ENCODE measurements at places on chromosomes 2 and 18.

DNA sequence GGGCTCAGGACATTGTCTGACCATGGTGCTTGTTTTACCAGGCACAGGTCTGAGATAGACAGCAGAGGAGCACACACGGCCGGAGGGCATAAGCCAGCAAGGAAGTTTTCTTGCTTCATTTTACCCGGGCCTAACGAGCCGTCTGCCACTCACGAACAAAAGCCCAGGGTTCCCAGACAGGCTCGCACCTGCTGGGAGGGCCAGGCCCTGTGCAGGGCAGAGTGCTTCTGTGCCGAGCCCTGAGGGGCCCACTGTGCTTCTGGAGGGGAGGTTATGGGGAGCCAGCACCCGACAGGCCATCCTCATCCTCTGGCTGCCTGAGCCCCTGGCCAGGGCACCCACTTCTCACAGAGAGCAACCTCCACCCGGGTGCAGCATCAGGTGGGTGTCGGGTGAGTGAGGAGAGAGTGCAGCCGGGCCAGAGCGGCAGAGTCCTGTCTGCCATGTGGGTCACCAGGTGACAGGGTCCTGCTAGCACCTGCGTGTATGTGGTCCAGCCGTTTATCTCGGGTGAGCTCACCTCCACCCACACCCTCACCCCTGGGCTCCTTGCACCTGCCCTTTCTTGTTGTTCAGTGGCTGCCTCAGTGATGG lies 297.9 kb downstream of the NDUFA10 start:
- no peak for DNase-seq

DNA sequence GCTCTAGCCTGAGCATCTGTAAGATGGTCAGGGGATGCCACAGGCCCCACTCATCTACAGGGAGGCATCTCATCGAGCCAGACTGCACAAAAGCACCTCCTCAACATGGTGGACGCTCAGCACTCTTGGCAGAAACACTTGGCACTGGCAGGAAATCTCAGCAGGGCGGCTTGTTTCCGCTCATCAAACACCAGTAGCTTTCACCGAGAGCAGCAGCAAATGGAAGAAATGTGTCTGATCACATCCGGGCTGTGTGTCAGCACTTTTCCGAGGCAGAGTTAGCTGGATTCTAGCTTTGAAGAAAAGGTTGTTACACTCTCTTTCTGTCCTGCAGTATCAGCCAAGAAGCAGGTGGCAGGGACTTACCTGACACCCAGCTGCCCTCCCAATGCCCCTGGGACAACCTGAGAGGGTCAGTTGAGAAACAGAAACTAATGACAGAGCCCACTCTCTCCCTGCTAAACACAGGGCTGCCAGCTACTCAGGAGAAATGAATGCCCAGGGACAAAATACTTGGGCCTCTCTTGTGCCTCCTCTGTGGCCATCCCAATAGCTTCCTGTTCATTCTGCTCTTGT lies 68.9 kb upstream of the FZD7 start:
- no peak for DNase-seq

DNA sequence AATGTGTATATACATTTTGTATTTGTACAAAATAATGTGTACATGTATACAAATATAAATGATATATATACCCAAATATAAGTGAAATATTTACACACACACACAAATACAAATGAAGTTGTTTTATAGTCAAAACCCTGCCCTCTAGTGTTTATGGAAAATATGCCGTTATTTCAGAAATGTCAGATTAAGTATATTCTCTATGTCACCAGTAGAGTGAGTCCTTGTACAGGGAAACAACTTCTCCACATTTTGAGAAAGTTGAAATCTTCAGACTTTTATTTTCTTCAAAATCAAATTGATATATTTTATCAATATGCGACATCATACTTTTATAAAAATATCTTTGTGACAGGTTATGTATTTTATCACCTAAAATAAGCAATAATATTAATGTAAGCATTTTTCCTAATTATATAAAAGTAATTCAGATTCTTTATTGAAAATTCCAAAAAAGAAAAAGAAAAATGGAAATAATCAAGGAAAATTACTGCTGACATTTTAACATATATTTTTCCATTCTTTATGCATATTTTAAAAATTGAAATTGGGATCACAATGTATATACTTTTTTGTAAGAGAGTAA lies 22.4 kb downstream of the ARL6IP6 start:
- DNase-seq, result no peak

DNA sequence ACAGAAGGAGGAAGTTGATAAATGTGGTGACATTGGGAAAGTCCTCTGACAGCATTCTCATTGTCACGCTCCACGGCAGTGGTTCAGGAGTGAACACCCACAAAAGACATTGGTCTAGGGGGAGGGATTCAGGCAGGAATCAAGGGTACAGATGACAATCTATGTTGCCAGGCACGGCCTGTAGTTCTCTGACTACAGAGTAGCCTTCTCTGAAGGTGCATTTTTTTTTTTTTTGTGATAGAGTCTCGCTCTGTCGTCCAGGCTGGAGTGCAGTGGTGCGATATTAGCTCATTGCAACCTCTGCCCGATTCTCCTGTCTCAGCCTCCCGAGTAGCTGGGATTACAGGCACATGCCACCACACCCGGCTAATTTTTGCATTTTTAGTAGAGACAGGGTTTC lies 7.4 kb upstream of the MOB1A start:
- DNase-seq, result no peak

GRCh38 chr2:220147161-220148038 lies 520.0 kb downstream of the SLC4A3 start:
- no peak for DNase-seq

GRCh38 chr2:127143841-127144782 lies 37.2 kb upstream of the BIN1 start:
- DNase-seq, result peak; percentile 44

- no peak for DNase-seq
These were observed 966.7 kb upstream of the NXPH2 start for GRCh38 chr2:139746901-139747300.

DNA sequence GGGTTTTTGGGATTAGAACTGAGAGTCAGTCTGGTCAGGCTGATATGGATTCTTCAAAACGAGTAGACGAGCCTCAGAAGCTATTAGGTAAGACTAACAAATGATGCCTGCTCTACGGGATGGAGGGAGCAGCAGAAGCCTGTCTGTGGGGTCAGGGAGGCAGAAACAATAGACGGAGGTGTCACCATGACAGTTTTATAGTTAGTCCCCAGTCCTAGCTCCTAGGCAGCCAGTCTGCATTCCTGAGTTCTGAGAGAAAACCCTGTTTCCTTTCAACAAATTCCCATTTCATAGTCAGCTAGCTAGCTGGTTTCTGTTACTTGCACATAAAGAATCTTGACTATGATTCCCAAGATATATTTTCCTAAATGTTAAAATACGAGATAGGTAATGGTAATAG lies 542.1 kb downstream of the PID1 start:
- no peak for DNase-seq

GRCh38 chr18:40035966-40036365 lies 1919.1 kb upstream of the PIK3C3 start:
- no peak for DNase-seq

GRCh38 chr18:13328213-13328612 lies 109.7 kb downstream of the LDLRAD4 start:
- DNase-seq, result no peak

GRCh38 chr18:46733872-46734271 lies 23.0 kb downstream of the ST8SIA5 start:
- DNase-seq, result no peak

DNA sequence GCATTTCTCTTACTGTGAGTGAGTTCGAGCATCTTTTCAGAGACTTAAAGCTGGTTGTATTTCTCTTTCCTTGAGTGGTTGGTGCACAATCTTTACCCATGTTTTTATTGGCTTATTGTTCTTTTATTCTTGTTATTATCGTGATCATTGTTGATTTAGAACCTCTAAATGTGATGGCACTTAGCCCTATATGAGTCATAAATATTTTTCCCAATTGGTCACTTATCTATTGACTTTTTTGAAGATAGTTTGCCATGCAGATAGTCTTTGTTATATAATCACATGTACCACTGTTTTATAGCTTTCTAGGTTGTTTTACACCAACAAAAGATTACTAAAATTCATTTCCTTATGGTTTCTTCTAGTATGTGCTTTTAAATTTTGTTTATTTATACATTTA lies 141.6 kb upstream of the MSH6 start:
- DNase-seq, result no peak

DNA sequence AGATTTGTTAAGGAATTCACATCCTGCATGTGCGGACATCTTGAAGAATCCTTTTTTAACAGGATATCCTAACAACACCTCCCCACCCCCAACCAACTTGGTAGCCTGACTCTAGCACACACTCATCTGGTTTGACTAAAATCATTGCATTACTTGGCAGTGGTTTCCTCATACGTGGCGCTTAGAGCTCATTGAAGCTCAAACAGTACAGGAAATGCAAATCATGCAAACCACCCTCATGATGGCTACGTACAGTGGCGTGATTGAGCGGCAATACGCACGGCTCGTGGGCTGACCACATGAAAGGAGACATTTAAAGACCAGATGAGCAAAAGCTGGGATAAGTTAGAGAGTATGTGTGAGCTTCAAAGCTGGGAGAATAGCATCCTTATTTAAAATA lies 336.2 kb downstream of the ZEB2 start:
- DNase-seq, result no peak

DNA sequence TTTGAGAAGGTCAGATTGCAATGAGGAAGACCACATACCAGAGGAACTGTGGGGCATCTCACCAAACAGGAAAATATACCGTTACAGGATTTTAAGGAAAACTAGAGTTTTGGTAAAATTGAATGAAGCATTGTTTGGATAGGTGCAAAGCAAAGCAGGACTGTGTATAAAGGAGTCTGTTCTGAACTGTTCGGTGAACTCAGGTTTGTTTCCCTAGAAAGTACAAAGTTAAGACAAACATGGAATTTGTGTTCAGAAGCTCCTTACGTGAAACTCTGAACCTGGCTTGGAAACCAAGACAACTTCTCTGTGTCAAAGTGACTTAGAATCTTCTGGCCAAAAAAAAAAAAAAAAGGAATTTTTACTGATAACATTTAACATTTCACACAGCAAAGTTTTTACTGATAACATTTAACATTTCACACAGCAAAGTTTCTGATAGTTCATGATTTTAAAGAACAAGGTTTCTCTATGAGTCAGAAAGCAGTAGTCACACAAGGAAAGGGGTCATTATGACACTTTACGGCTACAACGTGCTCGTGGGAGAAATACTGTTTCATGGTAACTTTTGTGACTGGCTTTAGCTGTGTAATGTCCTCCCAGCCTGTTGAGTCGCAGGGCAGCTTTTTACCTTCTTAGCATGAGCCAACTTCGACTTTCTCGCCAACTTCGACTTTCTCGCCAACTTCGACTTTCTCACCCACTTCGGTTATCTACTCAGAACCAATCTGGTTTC lies 21.2 kb upstream of the TET3 start:
- no peak for DNase-seq

DNA sequence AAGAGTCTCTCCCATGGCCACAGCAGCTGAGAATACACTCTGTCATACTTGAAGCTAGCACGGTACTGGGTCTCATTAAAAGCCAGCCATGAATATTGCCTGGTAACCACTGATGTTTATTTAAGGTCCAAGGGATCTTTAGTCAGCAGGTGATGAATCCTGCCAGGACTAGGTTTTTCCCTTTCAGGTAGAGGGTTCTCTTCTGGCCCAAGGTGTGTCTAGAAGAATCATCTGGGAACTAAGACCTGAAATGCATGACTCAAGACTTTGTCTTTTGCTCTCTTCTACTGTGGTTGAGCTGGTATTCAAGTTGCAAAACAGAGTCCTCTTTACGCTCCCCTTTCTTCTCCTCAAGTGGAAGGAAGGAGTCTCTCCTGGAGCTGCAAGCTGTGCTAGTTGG lies 400.5 kb upstream of the FSIP2 start:
- DNase-seq, result no peak

GRCh38 chr2:232184346-232184745 lies 194.2 kb upstream of the ALPP start:
- no peak for DNase-seq

GRCh38 chr2:204686406-204686805 lies 141.1 kb downstream of the PARD3B start:
- no peak for DNase-seq

GRCh38 chr18:9914334-9914583 lies 443 bp downstream of the VAPA start:
- no peak for DNase-seq

- peak; percentile 15 for DNase-seq
These were observed 308.7 kb downstream of the CNTNAP5 start for GRCh38 chr2:124333784-124334183.

- DNase-seq, result no peak
These were observed 118.3 kb downstream of the SH3RF3 start for GRCh38 chr2:109247340-109247739.

DNA sequence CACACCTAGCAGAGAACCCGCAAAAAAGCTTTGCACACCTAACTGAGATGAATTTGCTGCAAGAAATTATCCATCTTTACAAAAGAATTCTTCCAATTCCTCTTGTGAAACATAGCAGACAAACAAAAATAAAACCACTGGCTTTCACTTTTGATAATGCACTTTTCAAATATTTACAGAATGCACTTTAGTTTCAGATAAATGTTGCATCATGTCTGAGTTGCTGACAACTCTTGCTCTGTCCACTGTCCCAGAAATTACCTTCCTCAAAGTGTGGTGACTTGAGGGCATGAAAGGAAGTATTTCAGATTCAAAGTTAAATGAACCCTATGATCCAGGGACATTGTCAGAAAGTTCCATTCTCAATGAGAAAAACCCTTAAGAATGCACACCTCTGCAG lies 256.2 kb upstream of the PARD3B start:
- no peak for DNase-seq

GRCh38 chr2:147365622-147366021 lies 479.2 kb upstream of the ACVR2A start:
- no peak for DNase-seq

DNA sequence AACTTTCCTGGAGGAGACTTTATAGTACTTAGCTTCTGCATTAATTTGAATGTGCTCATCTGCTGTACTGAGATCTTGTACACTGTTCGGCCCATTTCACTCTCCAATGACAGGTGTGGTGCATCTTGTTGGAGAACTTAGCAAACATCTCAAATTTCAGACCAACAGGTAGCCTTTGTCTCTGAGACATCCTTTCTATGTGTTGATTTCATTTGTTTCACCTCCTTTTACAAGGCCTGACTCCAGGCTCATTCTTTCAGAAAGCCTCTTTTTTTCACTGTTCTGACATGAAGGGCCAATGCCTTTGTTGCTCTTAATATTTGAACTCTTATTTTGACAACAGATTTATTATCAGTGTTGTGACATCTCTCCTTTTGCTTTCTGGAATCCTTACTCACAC lies 271.8 kb upstream of the FANCL start:
- DNase-seq, result no peak

DNA sequence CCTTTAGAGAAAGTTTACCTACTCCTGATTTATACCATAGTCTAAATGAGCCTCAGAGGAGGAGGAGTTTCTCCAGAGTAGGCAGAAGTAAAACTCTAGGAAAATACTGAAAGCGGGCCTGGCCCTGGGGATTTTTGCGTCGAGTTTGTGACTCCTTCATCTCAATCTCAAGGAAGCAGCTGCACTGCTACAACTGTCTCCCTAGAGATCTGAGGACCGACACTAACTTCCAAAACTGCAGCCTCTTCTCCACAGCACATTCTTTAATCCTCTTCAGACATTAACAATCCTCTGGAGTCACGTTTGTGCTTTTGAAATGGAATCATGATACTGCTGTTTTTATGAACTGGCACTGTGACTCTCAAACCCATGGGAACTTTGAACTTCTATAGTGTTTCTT lies 281.4 kb downstream of the KCNS3 start:
- no peak for DNase-seq
